ENCODE measurements at places on chromosomes 13 and 19. TPM values are rescaled to one million over a fixed set of nuclear protein-coding genes. Genes with fewer than 3 reads are reported as not detected.

DNA sequence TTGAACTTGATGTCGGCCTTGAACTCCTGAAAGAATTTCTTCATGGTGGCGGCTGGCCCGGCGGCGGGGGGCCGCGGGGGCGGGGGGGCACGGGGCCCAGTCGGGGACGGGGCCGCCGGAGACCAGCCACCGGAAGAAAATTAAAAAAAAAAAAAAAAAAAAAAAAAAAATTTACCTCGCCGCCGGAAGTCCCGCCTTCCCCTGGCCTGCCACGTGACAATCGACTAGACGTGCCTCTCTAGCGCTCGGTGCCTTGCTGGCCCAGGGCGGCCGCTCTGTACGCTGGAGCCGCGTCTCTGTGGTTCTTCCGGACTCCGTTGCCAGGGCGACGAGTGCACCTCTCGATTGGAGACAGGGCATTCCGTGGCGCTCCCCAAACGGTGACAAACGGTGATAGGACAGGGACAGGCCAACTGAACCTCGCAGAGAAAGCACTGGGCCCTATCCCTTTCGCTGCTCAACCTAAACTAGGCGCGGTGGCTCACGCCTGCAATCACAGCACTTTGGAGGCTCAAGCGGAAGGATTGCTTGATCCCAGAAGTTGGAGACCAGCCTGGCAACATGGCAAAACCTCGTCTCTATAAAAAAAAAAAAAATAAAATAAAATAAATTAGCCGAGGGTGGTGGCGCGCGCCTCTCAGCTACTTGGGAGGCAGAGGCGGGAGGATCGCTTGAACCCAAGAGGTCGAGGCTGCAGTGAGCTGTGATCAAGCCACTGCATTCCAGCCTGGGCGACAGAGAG lies at the start of gene UBXN6:
TSS of gene UBXN6 (minus strand) at position 141 of the 742 bp plus-strand sequence. CDS start at position 44, 97 bp downstream.
- DNase-seq, result peak; percentile 99

Gene MYO16
- total RNA-seq, result not detected

DNA sequence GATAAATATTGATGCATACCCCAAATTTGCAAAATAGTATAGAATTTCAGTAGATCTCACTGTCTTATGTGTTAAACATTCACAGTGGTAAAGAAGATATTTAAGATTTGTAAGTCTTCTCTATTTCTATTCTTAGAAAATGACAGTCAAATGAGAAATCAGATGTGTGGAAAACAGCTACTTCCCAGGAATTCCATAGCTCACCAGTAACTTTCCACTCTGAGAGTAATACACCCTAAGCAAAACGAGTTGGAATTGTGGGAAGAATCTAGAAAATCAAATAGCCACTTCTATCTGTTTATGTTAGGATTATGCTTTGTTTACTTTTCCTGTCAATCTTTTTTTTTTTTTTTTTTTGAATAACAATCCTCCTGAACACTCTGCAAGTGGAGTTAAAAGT lies 69.1 kb downstream of the FLT1 start:
- no peak for DNase-seq

- DNase-seq, result no peak
Observed at GRCh38 chr13:27347211-27347772, 76.7 kb downstream of the RASL11A start.

DNA sequence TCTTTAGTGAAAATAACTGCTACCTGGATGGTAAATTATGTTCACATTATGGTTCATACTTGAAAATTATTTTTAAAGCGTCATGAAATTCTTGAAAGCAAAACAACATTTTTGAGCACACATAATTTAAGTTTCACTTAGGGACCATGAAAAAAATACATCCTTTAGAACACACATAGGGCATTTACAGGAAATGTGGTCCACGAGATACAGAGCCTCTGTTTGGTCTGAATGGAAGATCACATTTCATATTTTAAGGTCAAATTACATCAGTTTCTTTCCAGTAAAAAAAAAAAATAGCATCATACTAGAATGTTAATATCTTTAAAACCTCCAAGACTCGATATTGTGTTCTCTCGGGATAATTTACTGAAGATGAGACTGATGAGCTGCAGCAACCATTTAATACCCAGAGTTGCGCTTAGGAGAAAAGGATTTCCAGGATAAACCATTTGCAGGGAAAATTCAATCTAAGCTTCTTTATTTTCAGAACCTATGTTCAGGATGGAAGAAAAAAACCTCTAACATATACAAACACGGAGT lies 720.7 kb downstream of the DIAPH3 start:
- no peak for DNase-seq

Gene CYP4F11
- total RNA-seq, result not detected

DNA sequence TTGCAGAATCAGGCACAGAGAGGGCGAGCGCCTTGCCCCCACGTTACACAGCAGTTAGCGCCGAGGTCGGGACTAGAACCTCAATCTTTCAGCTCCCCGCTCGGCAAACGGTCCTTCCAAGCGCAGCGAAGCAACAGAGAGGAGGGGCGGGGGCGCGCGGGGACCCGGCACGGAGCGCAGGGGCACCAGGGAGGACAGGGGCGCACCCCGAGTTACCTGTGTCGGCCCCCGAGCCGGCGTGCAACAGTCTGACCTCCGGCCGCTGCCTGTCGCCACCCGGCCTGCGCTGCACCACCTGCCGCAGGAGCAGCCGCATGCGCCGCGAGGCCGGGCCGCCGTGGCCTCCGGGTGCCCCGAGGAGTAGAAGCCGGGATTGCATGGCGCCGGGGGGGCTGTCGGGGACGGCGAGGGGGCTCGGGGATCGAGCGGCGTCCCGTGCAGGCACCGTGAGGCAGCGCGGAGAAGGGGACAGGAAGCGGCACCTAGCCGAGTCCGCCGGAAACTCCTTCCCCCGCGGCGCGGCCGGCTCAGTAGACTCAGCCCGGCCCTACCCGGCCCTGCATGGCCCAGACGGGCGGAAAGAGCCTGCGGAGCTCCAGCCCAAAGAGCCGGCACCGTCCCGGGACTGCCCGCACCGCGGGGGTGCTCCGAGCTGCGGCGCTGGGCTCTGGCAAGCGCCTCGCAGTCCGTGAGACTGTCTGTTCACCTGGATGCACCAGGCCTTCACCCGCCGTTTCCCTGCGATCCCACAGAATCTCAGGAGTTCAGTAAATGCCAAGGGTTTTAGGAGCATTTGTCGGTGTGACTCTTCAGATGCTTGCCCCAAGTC lies at the start of gene VWA8:
TSS of gene VWA8 (minus strand) at position 473 of the 829 bp plus-strand sequence. CDS start at position 379, 94 bp downstream.
- DNase-seq, result peak; percentile 90

GRCh38 chr19:43446746-43447489 lies 18.5 kb downstream of the LYPD3 start:
- peak; percentile 84 for DNase-seq

Gene COL4A1
- not detected for total RNA-seq

DNA sequence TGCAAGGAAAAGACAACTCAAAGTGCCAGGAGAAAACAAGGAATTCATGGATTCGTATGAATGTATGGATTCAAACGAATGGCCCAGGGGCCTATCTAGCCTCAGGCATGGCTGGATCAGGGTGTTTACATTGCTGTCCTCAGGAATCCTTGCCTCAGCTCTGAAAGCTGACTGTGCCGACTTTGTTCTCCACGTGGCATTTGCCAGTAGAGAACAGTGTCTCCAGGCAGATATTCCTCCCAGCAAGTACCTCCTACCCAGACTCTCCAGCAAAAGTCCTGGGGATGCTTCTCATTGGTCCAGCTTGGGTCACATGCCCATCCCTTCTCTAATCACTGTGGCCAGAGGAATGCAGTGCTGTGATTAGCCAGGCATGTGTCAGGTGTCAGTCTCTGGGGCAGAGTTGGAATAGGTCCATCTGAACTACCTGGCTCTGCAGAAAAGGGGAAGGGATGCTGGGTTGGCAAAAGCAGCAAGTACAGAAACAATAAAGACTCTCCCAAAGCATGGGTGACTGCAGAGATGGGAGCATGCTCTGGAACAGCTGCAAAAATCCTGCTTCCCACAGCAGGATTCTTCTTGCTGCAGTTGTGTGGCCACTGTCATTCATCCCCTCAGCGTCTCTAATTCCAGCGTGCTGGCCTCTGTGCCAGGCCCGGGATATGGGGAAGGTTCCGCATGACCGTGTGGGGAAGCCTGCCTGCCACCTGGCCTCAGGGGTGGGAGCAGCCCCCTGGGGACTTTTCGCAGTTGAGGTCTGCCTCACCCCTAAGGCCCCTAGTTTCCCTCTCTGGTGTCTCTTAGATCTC lies 30.0 kb downstream of the CCNE1 start:
- peak; percentile 24 for DNase-seq

Gene SH2D3A
- total RNA-seq, result 20.6 TPM

DNA sequence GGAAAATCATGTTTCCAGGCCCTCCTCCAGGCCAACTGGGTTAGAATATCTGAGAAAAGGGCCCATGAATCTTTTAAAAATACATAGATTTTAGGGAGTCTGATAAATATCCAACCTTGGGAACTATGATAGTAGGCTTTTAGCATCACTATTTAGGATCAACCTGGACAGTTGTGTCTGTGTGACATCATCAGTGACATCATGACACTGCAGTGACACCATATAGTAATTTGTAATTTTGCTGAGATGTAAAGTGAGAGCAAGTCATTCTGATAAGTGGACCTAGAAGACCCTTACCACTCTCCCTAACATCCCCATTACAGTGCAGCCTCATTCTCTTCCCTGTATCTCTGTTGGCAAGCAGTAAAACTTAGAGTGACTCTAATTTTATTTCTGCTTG lies 14.1 kb downstream of the GPALPP1 start:
- DNase-seq, result no peak

DNA sequence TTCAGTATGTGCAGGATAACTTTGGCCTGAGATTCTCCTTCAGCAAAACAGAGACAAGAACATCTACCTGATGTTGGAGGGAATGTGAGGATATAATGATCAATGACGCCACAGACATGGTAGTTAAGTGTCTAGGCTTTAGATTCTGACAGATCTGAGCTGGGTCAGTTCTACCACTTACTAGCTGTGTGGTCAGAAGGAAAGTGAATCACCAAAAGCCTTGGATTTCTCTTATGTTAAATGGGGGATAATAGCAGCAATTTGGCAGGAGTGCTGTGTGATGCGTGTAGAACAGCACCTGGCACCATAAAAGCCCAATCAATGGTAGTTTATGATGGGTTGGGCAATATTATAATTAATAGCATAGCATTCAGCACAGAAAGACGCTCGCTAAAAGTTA lies 41.7 kb downstream of the RXFP2 start:
- no peak for DNase-seq

DNA sequence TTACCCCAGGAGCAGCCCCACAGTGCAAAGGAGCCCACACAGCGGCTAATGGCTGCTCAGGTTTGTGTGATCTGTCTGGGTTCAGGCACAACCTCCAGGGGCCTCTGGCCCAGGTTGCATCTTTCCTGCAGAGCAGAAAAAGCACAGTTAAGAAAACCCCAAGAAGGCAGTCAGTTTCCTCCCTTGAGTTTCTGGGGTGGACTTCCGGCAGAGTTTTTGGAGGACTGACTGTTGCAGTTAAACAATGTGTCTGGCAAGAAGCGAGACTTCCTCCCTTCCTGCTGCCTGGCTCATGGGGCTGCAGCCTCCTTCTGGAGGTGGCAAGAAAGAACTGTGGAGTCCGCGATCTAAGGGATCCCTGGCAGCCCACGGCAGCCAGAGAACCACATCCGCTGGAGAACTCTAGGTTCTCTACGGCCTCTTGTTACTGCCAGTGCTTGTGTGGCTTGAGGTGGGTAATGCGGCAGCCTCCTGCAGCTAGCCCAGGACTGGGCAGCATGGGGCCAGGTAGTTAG lies 114.4 kb downstream of the ZDHHC20 start:
- DNase-seq, result peak; percentile 57

Gene LILRB4
- total RNA-seq, result not detected

Gene OR7G1
- total RNA-seq, result not detected

Gene MZT1
- 34.5 TPM for total RNA-seq

DNA sequence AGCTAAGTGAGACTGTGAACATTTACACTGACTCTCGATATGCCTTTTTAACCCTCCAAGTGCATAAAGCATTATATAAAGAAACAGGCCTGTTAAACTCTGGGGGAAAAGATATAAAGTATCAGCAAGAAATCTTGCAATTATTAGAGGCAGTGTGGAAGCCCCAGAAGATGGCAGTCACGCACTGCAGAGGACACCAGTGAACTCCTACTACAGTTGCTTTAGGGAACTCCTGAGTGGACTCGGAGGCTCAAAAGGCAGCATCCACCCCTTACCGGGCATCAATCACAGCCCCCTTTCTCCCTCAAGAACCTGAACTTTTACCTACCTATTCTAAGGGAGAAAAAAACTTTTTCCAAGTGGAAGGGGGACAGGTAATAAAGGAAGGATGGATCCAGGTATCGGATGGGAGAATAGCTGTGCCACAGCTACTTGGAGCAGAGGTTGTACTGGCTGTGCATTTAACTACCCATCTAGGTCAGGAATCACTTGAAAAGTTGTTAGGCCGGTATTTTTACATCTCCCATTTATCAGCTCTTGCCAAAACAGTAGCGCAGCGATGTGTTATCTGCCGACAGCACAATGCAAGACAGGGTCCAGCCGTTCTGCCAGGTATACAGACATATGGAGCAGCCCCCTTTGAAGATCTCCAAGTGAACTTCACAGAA lies 80.1 kb downstream of the ZNF486 start:
- peak; percentile 64 for DNase-seq

- no peak for DNase-seq
Observed at GRCh38 chr13:37747071-37747612, 122.4 kb downstream of the TRPC4 start.

- no peak for DNase-seq
Observed at GRCh38 chr13:36174923-36175322, 39.4 kb downstream of the SOHLH2 start.

GRCh38 chr13:21478881-21479808 lies 20.0 kb upstream of the ZDHHC20 start:
- peak; percentile 63 for DNase-seq

DNA sequence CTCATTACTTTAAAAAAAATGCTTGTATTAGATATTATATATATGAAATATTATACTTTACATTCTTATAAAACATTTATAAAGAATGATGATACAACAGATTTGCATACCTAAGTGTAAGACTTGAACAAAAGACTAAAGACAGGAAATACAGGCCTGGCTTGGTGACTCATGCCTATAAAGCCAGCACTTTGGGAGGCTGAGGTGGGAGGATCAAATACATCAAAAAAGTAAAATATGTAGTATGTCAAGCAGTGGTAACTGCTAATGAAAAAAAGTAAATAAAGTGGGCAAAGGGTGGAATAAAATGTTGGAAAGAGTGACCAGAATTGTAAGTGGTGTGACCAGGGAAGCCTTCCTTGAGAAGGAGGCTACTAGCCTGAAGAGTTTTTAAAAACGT lies 133.7 kb downstream of the GGACT start:
- peak; percentile 20 for DNase-seq

GRCh38 chr19:15838351-15838750 lies 22.9 kb upstream of the OR10H1 start:
- DNase-seq, result no peak

DNA sequence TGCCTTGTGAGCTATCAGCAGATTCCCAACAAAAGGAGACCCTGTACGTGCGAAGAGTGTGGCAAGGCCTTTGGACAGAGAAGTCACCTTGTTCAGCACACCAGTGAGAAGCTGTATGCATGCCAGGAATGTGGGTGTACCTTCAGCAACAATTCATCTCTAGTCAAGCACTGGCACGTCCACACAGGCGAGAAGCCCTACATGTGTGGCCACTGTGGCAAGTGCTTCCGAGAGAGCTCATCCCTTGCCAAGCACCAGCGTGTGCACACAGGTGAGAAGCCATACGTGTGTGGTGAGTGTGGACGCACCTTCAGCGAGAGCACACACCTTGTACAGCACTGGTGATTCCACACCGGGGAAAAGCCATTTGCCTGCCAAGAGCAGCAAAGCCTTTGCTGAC lies 7.6 kb upstream of the ZSCAN22 start:
- no peak for DNase-seq

Gene APOC1
- 2.5 TPM for total RNA-seq

All from activated CD8-positive, alpha-beta T cell treated with anti-CD3 and anti-CD28 coated beads for 36 hours (primary cell).